ENCODE measurements at places on chromosomes 6 and 20.
A peak's percentile ranks its signal among the peaks of the same experiment; 100 is the strongest.

DNA sequence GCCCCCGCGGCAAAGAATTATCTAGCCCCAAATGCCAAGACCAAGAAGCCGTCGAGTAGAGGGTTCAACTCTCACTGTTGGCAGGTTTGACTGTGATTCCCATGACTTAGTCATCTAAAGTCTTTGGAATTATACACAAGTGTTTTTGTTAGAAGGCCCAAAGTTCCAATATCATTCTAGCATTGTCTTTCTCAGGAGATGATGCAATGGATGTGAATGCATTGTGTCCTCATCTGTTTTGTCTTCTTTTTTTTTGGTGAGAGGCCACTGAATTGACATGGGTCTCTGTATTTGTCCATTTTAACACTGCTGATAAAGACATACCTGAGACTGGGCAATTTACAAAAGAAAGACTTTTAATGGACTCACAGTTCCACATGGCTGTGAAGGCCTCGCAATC lies 290.5 kb upstream of the ZFP64 start:
- DNase-seq, result no peak

DNA sequence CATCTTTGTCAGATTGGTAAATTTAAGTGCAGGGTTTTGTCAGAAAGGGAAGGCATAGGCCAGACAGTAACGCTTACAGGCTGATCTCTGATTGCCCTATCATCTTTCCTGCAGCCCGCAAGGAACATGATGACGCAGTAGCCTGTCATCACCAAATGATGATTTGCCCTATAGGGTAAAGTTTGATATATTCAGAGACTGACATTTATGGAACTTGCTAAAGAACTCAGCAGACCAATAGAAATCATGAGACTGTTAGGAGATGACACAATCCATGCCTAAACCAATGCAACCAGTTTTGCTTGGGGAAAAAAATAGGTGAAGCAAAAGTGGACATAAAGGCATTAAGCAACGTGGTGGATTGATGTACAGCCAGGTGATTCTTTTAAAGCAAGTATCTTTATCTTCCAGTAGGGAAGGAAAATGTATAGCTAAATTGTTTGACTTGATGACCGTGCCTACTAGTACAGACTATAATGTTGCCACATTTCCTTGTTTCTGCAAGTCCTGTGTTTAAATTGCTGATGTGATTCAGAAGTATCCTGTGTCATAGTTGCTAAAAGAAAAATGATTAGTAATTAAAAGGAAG lies 2.4 kb downstream of the NUS1 start:
- DNase-seq, result no peak

GRCh38 chr6:137432054-137432611 lies 62.1 kb downstream of the OLIG3 start:
- DNase-seq, result no peak

DNA sequence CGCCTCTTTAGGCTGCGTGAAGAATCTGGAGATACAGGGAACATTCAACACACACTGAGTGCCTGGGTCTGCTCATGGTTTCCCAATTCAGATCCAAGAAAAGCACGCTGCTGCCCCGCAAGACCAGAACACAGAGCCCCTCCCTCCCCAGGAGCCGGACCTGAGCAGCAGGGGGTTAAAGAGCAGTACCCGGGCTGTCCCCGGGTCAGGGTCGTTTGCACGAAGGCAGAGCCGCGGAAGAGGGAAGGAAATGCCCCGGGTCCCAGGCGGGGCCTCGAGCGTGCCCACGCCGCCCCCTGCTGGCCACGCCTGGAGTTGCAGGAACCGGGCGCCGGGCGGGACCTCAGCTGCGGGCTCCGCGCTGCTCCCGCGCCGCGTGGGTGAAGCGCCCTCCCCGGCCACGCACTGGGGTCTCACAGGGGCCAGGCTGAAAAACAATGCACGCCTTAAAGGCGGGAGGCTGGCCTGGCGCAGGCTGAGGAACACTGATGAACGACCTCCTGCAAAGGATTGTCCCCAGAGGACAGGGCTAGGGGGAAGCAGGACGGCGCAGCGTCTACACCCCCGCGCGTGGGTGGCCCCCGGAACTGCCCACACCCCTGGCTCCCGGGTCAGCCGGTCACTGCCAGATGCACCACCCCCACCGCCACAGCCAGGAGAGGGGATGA lies 48.9 kb downstream of the ANKRD60 start:
- peak; percentile 74 for DNase-seq

GRCh38 chr6:121951918-121952379 lies 447.5 kb upstream of the HSF2 start:
- no peak for DNase-seq

- DNase-seq, result no peak
These were observed 45.1 kb upstream of the PNRC1 start for GRCh38 chr6:89035252-89036101.

- DNase-seq, result peak; percentile 73
These were observed 36.4 kb upstream of the HLA-C start for GRCh38 chr6:31308050-31308844.

- no peak for DNase-seq
These were observed 478.9 kb downstream of the NKAIN2 start for GRCh38 chr6:124282541-124282940.

DNA sequence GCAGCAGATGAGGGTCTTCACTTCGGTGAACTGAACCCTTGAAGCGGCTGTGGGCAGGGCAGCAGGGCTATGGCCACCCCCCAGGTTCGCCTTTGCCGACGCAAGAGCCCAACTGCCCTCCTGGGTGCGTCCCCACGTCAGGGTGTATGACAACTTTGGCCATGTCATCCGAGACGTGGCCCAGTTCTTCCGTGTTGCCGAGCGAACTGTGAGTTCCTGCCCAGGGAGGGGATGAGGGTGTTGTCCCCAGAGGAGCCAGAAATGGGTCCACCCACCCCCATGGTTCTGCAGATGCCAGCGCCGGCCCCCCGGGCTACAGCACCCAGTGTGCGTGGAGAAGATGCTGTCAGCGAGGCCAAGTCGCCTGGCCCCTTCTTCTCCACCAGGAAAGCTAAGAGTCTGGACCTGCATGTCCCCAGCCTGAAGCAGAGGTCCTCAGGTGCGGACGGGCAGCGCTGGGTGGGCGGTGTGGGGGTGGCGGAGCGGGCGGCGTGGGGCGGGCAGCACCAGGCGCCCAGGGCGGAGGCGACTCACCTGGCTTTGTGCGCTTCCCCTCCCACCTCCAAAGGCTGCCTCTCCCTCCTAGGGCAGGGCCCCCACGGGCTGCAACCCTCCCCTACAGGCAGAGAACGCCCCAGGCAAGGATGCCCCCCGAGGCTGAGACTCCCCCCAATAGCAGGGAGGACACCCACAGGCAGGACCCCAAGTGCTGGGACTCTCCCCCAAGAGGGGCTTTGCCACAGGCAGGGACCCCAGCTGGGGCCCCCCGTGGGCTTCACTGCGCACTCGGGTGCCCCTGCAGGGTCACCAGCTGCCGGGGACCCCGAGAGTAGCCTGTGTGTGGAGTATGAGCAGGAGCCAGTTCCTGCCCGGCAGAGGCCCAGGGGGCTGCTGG lies 6.2 kb upstream of the TNFRSF6B start:
- no peak for DNase-seq

DNA sequence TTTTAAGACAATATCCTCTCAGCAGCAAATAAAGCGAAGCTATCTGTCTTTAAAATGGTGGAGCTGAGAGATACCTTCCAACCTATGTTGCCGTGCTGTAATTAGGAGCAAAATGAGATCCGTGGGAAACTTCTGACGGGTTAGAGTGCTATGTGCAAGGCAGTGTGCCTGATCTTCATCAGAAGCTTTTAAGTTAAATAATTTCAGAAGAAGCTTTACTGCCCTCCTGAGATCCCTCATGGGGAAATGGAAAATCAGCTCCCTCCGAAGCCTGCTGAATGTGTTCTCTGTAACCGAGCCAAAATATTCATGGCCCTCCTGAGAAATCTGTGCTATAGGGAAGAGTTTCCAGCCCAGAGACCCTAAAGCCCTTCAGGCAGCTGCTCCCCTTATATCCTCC lies 43.7 kb upstream of the TBC1D7 start:
- DNase-seq, result no peak

GRCh38 chr6:151757506-151757955 lies 50.0 kb upstream of the ESR1 start:
- DNase-seq, result no peak

- DNase-seq, result no peak
These were observed 145.2 kb downstream of the DTNBP1 start for GRCh38 chr6:15517600-15517999.

- no peak for DNase-seq
These were observed 521.2 kb upstream of the IMPG1 start for GRCh38 chr6:76593668-76594067.

GRCh38 chr20:39974966-39975501 lies 714.0 kb downstream of the MAFB start:
- DNase-seq, result no peak

GRCh38 chr6:12271997-12272396 lies 18.2 kb upstream of the EDN1 start:
- no peak for DNase-seq

GRCh38 chr6:141726248-141726647 lies 406.5 kb upstream of the GJE1 start:
- DNase-seq, result no peak

GRCh38 chr6:156809034-156809433 lies 31.9 kb downstream of the ARID1B start:
- no peak for DNase-seq

GRCh38 chr20:40481337-40481736 lies 207.7 kb downstream of the MAFB start:
- DNase-seq, result no peak

GRCh38 chr6:148790817-148791216 lies 44.0 kb downstream of the UST start:
- no peak for DNase-seq
